ENCODE measurements at places on chromosomes 2 and 18.
A peak's percentile ranks its signal among the peaks of the same experiment; 100 is the strongest.

- DNase-seq = peak; percentile 87
Observed at GRCh38 chr2:177753682-177754491, 318.7 kb downstream of the PDE11A start.

DNA sequence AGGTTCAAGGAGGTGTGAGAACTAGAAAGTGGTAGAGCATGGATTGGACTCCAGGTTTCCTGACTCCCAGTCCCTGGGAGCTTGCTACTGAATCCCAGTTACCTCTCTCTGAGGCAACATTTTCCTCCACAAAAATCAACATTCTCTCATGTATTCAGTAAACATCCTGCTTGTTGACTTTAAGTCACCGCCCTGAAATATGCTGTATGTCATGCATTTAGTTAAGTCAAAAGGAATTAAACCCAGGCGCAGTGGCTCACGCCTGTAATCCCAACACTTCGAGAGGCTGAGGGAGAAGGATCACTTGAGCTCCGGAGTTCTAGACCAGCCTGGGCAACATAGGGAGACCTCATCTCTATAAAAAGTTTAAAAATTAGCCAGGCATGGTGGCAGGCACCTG, 3.8 kb downstream of the MATN3 start:
- DNase-seq = no peak

DNA sequence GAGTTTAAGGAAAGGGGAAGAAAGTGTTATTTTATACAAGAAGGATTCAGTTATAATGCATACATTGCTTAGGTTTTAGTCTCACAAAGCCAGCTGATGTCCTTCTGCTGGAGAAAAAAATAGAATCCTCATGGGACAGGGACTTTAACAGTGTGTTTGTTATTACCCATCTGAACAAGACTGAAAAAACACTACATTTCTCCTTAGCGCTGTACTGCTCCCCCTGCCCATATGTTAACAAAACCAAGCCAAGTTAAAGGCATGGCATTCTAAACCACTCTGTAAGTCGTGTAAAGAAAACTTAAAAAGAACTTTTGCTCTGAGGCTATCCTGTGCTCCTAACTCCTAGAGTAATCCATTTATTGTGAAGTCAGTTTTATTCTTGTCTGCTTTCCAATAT, 102.6 kb upstream of the NYAP2 start:
- DNase-seq = no peak

GRCh38 chr2:223944166-223944702, 901 bp downstream of the WDFY1 start:
- DNase-seq = no peak

GRCh38 chr2:228747483-228747882, 523.6 kb downstream of the PID1 start:
- no peak for DNase-seq

- no peak for DNase-seq
Observed at GRCh38 chr2:79721966-79722365, 209.1 kb downstream of the CTNNA2 start.

DNA sequence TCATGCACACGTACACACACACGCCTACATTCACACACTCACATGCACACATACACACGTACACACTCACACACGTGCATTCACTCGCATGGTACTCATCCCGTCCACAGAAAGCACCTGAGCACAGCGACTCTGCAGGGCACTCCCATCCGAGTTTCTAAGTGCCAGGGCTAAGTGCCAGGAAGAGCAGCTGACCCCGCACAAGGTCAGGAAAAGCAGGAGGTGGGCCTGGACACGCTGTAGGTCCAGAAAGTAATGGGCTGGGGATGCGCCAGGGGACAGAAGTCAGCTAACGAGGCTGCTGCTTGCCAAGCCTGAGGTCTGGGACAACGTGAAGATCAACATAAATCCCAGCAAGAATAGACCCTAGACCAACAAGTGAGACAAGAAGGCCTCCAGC, 15.8 kb downstream of the ADI1 start:
- DNase-seq = no peak

DNA sequence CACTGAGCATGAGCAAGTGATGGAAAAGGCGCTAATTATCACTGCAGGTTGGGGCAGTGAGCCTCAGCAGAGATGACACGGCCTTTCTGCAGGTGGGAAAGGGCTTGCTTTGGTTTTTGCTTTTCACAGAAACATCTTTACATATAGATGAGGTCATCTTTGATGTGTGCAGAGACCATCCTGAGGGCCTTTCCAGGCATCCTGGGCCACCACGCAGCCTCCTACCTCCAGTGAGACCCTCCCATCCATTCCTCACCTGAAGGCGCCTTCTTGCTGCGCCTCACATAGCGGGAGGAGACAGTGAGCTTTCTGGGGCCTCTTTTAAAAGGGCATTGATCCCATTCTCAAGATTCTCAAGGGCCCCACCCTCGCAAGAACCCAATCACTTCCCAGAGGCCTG, 235.3 kb upstream of the RAB6C start:
- no peak for DNase-seq

GRCh38 chr2:23904692-23905091, 22.2 kb downstream of the ATAD2B start:
- DNase-seq = peak; percentile 17

DNA sequence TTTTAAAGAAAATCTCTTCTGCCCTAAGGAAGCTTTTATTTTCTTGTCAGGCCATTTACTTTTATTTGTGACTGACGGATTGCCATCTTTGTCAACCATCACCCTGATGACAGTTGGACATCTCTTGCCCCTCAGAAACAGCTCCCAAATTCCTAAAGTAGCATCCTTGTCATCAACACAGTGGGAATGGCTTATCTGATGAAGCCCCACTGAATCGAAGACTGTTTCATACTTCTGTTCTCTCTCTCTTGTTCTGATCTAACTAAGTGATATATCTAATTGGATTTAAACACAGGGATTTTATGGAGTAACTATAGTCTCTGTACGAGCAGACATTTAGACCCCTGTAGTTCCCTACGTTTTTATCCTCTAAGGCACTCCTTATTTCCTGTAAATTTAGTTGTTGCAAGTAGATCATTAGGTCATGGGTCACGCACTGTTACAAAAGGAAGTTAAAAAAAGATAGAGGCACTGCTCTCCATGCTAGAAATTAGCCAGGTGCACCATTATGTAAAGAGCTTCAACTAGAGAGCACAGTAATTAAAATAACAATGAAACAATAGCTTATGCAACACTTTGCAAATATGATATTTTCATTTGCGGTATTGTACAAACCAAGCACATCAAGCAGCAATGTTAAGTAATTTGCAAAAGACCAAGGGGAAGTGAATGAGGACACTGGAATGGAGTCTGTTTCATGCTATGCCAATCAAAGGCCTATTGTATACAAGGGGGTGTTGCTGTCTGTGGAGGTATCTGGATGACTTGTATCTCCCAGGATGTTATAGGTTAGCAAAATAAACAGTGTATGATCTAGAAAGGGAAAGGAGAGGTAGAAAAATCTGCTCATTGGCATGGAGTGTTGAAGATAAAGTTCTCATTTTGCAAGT, 284.7 kb downstream of the LRRTM1 start:
- no peak for DNase-seq

DNA sequence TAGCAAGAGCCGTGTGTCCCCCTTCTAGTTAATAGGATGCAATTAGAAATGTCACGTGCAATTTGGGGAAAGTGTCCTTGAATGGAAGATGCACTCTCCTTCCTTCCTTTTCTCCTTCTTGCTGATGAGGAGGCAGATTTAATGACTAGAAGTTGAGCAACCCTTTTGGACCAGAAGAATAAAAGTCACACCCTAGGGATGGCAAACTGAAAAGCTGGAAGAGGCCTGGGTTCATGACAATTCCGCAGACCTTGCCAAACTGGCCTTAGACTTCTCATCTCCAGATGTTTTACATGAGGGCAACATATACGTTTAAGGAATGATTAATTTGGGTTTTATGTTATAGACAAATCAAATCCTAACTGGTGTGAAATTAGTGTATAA, 38.6 kb upstream of the NCOA1 start:
- no peak for DNase-seq

DNA sequence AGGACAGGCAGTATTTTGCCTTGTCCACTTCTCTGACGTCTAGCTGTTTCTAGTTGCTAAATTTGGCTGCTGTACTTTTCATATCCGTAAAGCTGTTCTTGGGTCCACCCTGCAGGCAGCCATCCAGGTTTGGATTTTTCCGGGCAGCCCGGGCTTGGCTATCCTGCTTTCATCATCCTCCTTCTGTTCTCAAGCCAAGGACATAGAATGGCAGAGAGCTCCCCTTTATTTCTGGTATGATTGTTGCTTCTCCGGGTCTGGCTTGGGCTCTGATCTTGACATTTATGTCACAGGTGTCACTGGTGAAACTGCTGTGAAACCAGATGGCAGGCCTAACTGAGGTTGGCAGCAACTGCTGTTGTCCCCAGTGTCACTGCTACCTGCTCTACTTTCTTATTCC, 35.5 kb downstream of the SCN2A start:
- DNase-seq = no peak

GRCh38 chr2:85011747-85012146, 40.8 kb downstream of the KCMF1 start:
- DNase-seq = no peak

DNA sequence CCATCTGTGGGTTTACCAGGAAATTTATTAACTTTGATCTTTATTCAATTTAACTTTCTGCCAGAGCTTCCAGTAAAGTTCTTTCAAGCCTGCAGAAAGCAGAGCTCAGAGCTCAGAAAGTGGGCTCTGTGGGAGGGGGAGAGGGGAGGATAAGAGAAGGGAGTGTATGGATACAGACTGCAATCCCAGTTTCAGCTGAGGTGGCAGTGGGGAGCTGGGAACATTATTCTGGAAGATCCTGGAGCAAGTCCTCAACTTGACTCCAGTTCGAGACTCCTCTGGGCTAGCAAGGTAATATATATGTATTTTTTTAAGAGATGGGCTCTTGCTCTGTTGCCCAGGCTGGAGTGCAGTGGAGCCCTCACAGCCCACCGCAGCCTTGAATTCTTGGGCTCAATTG, 108.9 kb upstream of the NABP1 start:
- DNase-seq = no peak

- no peak for DNase-seq
Observed at GRCh38 chr2:127859712-127860085, 1.7 kb upstream of the POLR2D start.

- DNase-seq = no peak
Observed at GRCh38 chr2:160680294-160680693, 186.7 kb upstream of the RBMS1 start.

GRCh38 chr2:111069722-111070121, 51.0 kb upstream of the BCL2L11 start:
- DNase-seq = no peak

GRCh38 chr18:44887227-44887631, 206.5 kb downstream of the SETBP1 start:
- DNase-seq = peak; percentile 40

- no peak for DNase-seq
Observed at GRCh38 chr2:179049546-179050311, at the start of gene CCDC141. Gene CCDC141 (minus strand): TSS chr2:179050137. CDS start chr2:179049941, 196 bp downstream.

GRCh38 chr2:23571527-23572282, 186.7 kb downstream of the KLHL29 start:
- DNase-seq = no peak

DNA sequence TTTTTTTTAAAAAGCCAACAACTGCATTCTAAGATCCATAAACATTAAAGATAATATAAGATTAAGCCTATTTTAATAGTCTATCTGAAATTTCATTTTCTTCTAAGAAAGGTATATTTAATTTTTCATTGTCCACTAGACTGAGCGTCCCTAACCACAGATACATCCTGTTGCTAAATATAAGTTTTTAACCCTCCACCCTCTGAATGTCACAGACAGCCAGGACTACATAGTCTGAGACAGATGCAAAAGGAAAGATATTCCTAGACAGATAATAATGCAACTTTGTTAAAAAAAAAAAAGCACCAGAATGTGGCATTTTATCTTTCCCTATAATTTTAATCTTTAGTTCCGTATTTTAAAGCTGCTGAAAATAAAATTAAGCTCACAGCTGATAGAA, 114.6 kb downstream of the ZEB2 start:
- DNase-seq = no peak

- DNase-seq = no peak
Observed at GRCh38 chr2:144462266-144462665, 57.7 kb downstream of the ZEB2 start.

- DNase-seq = no peak
Observed at GRCh38 chr2:133169274-133169912, 398.9 kb downstream of the NCKAP5 start.

DNA sequence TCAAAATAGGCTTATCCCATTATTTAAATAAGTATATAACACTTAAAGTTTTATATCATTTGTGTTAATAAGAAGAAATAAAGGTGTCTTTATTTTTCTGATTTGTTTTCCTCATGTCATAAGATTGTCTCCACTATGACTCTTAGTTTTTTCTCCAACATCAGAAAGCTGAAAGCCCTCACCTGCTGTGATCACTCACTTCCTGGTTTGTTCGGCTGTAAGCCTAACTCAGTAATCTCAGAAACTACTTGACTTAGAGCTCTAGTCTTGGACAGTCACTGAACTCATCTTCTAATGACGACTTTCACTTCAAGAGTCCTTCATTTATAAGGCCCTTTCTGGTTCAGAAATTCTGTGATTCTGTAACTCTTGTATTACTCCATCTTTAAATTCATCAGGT, 311.0 kb downstream of the ZEB2 start:
- no peak for DNase-seq

GRCh38 chr2:219701847-219702634, 74.6 kb downstream of the SLC4A3 start:
- no peak for DNase-seq

DNA sequence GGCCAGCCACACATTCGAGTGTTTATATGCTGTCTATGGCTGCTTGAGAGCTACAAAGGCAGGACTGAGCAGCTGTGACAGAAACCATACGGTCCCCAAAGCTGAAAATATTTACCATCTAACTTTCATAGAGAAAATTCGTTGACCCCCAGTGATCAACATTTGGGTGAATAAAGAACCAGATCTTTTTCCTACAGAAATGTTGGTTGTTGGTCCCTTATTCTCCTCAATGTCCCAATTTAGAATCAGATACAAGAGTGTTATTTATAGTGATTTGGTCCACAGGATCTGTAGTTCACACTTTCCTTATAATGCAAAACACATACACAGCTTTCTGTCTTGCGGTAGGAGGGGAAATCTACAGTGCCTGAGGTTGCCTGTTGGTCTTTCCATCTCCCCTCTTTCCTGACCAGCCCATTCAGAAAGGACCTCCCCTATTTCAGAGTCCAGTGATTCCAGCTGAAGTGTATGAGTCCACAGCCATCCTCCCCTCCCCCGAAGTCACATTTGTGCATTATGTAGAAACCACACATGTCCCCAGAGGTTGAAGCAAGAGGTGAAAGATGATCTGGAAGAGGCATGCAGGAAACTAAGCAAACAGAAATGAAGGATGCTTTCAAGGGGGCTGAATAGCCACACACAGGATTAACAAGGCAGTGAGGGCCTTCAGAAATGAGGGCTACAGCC, 61.9 kb downstream of the SPRED2 start:
- no peak for DNase-seq

GRCh38 chr2:18271370-18272147, 288.9 kb downstream of the RDH14 start:
- no peak for DNase-seq

GRCh38 chr2:133303150-133303549, 265.1 kb downstream of the NCKAP5 start:
- no peak for DNase-seq
